Natural killer cell treated with Interleukin-12 subunit alpha and Interleukin-12 subunit beta and Interleukin-15 and Interleukin-18, amount 100 ng/mL, for 72 hours (primary cell): ENCODE measurements at places on chromosomes 1 and 21. TPM values are rescaled to one million over a fixed set of nuclear protein-coding genes. Genes with fewer than 3 reads are reported as not detected.

DNA sequence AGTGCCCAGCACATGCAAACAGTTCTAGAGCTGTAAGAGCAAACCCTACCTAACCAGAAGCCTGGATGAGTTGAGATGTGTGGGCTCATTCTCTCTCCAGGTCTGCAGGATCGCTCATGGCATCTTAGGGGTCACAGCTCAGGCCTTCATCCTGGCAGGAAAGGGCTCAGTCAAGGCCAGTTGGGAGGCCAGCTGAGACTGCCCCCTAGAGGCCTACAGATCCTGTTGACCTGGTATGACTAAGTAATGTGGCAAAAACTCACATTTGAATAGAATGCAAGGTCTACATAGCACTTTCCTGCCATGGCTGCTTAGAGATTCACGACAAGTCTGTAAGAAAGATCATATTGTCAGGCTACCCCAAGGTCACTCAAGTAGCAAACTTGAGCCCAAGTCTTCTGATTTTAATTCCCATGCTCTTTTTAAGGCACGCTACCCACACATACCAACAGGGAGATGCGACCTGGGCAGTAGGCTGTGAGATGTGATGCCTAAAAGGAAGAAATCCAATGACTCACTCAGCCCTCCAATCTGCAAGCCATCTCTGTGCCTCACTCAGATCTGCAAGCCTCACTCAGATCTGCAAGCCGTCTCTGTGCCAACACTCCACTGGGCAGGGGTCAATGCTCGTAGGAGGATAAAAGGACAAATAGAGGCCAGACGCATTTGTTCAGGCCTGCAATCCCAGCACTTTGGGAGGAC lies 5.1 kb upstream of the CAPN8 start:
- no peaks in the 10 kb centered on the region for H3K4me1 ChIP-seq
- H3K27me3 ChIP-seq, result peaks cover 15% of the 10 kb centered on the region
- DNase-seq, result no peak
- no peaks in the 10 kb centered on the region for H3K36me3 ChIP-seq
- no peak overlapping the region for H3K4me3 ChIP-seq

DNA sequence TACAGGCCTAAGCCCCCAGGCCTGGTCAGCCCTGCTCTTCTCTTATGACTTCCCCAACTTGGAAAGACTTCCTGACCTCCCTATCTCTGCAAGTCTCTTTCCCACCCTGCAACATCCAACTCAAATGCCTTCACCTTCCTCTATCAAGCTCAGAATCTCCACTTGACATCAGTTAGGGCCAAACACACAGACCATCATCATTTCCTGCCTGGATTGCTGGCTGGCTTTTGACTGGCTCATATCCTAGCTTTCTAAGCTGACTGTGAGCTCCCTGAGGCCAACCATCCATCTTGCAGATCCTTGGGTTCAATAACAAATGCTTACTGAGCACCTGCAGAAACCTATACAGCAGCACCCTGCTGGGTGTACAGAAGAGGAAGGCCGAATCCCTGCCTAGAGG lies 137.3 kb upstream of the EDN2 start:
- no peaks in the 10 kb centered on the region for H3K27me3 ChIP-seq
- H3K36me3 ChIP-seq, result no peaks in the 10 kb centered on the region
- H3K27ac ChIP-seq, result no peak overlapping the region
- DNase-seq, result no peak
- H3K4me1 ChIP-seq, result peaks cover 32% of the 10 kb centered on the region
- no peak overlapping the region for H3K4me3 ChIP-seq

- no peak overlapping the region for H3K27ac ChIP-seq
- H3K4me1 ChIP-seq, result peaks cover 24% of the 10 kb centered on the region
- no peak overlapping the region for H3K4me3 ChIP-seq
- DNase-seq, result no peak
- H3K27me3 ChIP-seq, result peaks cover 42% of the 10 kb centered on the region
Measured at GRCh38 chr1:47227341-47228232, 4.4 kb downstream of the TAL1 start.

GRCh38 chr1:209931141-209931540 lies 6.9 kb upstream of the SYT14 start:
- H3K27me3 ChIP-seq, result peaks cover 5% of the 10 kb centered on the region
- H3K4me3 ChIP-seq, result no peak overlapping the region
- no peak overlapping the region for H3K27ac ChIP-seq

DNA sequence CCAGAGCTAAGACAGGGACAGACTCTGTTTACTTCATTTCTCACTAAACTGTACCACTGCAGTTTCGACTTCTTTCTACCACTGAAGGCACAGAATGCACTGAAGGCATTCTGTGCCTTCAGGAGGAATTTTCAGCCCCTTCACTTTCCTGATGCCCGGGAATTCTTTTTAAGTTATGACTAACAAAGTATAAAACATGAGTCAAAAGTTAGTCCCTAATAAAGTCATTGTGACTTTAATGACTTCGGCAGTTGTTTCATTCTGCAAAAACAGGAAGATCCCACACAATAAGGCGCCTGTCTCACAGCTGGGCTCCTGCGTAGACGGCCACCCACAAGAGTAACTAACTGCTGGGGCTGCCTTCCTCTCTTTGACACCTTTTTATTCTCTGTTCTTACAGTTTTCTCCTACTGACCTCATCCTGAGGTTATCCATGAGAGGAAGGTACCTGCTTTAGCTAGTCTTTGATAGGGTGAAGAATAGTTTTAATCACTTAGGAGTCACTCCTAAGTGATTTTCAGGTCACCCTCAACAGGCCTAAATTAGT lies 183.9 kb upstream of the SGIP1 start:
- H3K27ac ChIP-seq, result peak overlapping the region; percentile 82
- peak overlapping the region; percentile 81 for H3K4me3 ChIP-seq
- H3K36me3 ChIP-seq, result peaks cover 38% of the 10 kb centered on the region
- H3K4me1 ChIP-seq, result peaks cover 79% of the 10 kb centered on the region
- DNase-seq, result peak; percentile 69

RHBDL2 gene
- not detected for total RNA-seq

- no peak for DNase-seq
- no peak overlapping the region for H3K4me3 ChIP-seq
- peak overlapping the region; percentile 65 for H3K27ac ChIP-seq
- no peaks in the 10 kb centered on the region for H3K27me3 ChIP-seq
- peaks cover under 1% of the 10 kb centered on the region for H3K36me3 ChIP-seq
Measured at GRCh38 chr1:154621875-154622274, 13.9 kb upstream of the ADAR start.

DNA sequence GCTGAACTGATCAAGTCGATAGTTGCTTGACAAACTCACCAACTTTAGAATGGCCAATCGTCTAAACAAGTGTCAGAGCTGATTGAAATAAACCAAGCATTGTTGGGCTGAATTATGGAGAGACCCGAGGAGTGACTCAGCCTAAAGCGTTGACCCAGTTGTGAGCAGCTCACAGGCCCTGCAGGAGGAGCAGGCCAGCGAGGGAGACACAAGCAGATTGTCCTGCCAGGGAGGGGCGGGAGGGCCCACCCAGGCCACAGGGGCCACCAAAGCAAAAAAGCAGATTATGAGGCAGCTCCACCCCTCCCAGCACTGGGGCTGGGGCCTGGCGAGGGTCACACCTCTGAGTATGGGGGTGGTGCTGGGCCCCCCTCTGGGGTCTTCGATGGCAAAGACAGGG lies 10.1 kb upstream of the MATN1 start:
- H3K27me3 ChIP-seq, result no peaks in the 10 kb centered on the region
- peaks cover 21% of the 10 kb centered on the region for H3K36me3 ChIP-seq
- H3K27ac ChIP-seq, result peak overlapping the region; percentile 57
- DNase-seq, result no peak
- H3K4me1 ChIP-seq, result peaks cover 25% of the 10 kb centered on the region

DNA sequence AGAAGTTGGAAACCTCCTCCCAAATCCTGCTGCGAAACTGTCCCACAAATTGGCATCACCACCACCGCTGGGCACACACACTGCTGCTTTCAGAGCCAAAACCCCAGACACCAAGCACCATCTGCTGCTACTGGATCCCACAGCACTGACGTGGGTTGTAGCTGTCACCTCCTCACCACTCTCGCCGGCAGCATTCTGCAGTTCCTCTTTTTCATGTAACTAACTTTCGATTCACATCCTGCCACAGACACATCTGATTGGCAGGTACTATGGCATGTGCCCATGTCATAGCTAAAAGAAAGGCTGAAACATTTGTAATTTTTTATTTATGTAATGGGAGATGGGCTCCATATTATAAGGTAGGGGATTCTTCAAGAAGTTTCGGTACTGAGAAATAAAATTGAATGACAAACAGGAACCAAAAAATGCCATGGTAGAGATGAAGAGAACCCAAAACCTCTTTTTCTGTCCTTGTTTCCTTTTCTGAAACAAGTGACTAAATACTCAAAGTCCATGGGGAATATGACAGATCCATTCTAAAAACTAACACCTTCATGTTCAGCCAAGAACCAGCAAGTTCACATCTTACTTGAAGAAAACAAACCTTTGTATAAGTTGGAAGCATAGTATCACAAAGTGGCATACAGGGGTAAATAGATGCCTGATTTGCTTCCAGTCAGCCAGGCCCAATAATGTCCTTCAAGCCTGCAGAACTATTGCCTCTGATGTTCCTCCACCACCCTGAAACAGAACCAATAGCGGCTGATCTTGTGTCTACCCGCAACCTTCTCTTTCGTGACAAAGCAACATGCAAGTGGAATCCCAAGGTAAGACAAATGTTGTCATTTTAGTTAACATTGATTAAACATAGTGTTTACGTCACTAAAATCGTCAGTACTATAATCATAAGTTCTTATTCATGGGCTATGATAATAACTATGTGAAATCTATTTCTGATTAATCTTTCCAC lies 26.6 kb upstream of the RGS13 start:
- H3K27ac ChIP-seq, result peak overlapping the region; percentile 89
- DNase-seq, result peak; percentile 84
- H3K27me3 ChIP-seq, result no peaks in the 10 kb centered on the region
- H3K36me3 ChIP-seq, result no peaks in the 10 kb centered on the region

DNA sequence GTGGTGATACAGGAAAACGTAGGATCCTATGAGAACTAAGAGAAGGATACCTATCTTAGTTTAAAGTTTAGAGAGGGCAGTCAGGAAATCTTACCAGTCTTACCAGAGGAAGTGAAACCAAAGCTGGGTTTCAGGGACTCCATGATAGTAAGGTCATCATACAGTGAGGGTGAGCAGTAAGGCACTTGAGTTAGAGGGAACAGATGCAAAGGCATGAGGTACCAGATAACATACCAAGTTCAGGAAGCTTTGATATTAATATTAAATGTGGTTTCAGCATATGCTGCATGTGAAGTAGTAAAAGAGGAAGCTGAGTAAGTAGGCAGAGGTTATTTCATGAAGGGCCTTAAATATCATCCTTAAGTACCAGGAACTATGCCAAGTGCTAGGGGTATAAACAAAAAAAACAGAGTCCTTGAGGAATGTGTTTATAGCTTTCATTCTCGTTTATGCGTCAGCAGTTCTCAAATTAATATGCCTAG lies 16.9 kb downstream of the ATG4C start:
- peaks cover 17% of the 10 kb centered on the region for H3K4me1 ChIP-seq
- peaks cover 3% of the 10 kb centered on the region for H3K36me3 ChIP-seq
- no peak overlapping the region for H3K4me3 ChIP-seq
- no peaks in the 10 kb centered on the region for H3K27me3 ChIP-seq
- peak overlapping the region; percentile 39 for H3K27ac ChIP-seq

DNA sequence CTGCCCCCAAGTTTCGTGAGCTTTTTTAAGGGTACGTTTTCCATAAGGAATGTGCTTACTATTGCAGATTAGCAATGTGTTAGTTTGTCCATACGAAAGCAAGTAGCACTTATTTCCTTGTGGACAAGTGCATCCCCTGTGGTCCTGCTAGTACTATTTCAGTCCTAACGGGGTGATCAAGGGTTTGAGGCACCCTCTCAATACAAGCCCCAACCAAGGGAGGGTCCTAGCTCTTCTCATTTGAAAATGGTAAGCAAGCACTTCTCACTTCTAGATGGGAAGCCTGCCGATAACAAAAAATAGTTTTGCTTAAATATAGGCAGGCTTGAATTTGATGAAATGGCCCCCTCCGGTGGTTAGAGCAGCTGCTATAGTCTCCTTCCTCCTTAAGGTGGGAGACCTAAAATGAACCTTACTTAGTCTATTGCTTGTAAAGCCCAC lies 64.0 kb upstream of the HMCN1 start:
- no peak for DNase-seq
- H3K4me3 ChIP-seq, result peak overlapping the region; percentile 18
- peaks cover 42% of the 10 kb centered on the region for H3K4me1 ChIP-seq
- H3K36me3 ChIP-seq, result peaks cover 5% of the 10 kb centered on the region
- peak overlapping the region; percentile 51 for H3K27ac ChIP-seq

- H3K27me3 ChIP-seq, result no peaks in the 10 kb centered on the region
- no peak for DNase-seq
- no peaks in the 10 kb centered on the region for H3K4me1 ChIP-seq
Measured at GRCh38 chr1:95554408-95554807, 320.4 kb downstream of the RWDD3 start.

- no peaks in the 10 kb centered on the region for H3K27me3 ChIP-seq
- peaks cover 4% of the 10 kb centered on the region for H3K36me3 ChIP-seq
- no peak overlapping the region for H3K4me3 ChIP-seq
- DNase-seq, result no peak
Measured at GRCh38 chr1:218674280-218674773, 329.2 kb downstream of the TGFB2 start.
